Activated gamma-delta T cell treated with anti-CD3 and anti-CD28 coated beads, Interleukin-2, amount 50 U/mL, for 16 hours (primary cell): ENCODE measurements at places on chromosomes 2 and 18.

DNA sequence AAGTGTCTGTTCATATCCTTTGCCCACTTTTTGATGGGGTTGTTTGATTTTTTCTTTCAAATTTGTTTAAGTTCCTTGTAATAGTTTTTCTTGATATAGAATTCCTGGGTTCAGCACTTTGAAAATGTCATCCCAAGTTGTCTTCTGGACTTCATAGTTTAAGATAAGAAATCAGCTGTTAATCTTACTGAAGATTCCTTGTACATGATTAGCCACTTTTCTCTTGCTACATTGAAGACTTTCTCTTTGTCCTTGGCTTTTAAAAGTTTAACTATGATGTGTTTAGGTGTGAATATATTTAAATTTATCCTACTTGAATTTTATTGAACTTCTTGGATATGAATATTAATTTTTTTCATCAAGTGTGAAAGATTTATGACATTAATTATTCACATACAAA, 387.2 kb upstream of the CWC22 start:
- DNase-seq: no peak

- no peak for DNase-seq
These were observed 44.6 kb downstream of the SLC35F5 start for GRCh38 chr2:113711851-113712250.

DNA sequence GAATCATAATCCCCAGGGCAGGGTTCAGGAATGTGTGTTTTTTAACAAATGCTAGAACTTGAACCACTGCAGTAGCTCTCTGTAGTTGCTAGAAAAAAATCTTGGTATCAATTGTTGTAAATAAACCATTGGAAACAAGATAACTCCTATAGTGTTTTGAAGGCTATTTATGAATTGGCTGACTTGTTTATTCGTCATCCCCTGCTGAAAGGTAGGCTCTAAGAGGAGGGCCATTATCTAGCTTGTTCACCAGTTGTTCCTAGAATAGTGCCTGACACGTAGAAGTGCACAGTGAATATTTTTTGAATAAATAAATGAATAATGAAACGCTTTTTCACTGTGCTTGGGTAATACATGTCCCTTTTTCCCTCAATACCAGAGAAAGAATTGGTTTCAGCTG, 211.4 kb downstream of the BABAM2 start:
- DNase-seq: no peak

DNA sequence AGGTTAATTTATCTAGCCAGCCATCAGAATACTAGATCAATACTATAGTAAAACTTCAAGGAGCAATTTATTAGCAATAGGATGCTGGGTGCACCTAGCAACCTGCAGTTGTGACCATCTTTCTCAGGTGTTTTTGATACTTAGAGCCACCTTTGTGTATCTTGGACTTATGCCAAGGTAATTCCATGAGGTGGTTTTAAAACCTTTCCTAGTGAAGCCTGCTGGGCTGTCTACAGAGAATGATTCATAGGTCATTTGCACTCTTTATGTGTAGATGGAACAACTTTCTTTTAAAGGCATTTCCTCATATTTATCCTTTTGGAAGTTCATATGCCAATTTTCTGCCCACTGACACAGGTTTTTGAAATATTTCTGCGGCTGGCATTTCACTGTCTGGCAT, 1030.1 kb upstream of the POU3F3 start:
- DNase-seq: no peak

DNA sequence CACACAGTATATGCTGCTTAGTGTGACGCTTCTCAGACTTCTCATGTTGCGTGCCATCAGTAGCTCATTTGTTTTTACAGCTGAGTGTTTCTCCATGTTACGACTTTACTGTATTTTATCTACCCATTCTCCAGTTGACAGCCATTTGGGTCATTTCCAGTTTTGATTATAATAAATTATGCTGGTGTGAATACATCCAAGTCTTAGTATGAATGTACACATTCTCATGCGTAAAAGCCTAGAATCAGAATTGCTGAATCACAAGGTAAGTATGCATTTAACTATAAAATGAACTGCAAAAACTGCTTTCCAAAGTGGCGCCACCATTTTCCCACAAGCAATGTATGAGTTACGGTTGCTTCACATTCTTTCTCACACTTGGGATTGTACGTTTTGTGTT, 184.2 kb upstream of the SLC35G4 start:
- DNase-seq: no peak

DNA sequence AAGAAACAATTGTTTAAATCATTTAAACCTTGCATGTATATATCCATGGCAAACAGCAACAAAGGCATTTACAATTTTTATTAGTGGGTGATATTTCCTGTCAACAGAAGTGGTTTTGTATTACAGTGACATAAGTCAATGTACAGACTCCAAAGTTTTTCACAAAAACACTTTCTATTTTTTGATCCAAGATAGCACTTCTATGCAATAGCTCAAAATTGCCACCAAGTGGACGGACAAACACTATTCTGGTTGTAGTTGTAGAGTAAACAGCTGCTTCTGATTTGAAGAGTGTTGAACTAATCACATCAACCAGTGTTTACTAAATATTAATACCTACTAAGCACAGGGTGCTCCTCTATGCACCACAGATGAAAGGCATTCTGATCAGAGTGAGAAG, 421.4 kb downstream of the NCKAP5 start:
- DNase-seq: no peak

DNA sequence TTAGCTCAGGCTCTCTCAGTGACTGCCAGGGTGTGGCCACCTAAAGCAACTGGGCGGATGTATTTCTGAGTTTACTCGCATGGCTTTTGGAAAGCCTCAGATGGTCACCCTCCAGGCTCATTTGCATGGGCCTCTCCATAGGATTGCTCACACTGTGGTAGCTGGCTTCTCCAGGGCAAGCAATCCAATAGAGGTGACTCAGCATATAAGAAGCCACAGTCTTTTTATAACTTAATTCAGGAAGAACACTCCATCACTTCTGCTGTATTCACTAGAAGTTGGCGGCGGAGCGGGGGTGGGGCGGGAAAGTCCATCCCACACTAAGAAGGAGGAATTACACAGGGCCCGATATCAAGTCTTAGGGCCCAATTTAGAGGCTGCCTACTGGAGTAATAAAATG, 3.6 kb upstream of the DOK6 start:
- no peak for DNase-seq

DNA sequence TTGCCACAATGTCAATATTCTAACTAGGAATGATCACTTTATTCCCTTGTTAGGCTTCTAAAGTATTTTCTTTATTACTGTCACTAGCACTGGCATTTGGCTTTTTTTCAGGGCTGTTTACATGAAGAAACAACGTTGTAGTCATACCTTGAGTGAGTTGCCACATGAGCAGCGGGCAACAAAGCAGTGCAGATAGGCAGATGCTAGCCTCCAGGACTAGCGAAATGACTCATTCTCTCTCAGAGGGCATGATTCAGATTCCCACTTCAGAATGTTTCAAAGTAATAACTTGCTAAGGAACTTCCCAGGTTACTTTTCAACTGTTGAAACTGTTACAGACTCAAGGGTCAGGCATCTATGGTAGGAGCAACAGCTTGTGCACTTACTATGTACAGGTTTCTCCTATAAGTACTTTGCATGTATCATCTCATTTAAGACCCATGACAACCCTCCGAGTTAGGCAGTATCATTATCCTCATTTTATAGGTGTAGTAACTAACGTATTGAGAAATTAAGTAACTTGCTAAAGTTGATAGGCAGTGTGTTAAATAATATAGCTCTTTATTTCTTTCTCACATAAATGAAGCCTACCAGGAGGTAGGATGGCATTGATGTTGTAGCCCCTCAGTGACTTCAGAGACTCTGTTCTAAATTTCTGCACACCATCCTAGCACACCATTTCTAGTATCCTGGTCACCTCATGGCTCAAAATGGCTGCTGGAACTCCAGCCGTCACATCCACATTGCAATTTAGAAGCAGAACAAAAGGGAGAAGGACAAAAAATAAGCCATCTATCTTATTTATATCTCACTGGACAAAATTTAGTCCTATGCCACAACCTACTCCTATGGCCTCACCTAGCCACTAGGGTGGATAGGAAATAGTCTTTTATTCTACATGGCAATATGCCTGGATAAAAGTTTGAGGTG, 83.3 kb downstream of the ICOS start:
- DNase-seq: no peak

GRCh38 chr2:129191530-129191929, 787.9 kb upstream of the RAB6C start:
- no peak for DNase-seq

GRCh38 chr18:22324191-22325131, 93.3 kb downstream of the CTAGE1 start:
- no peak for DNase-seq

DNA sequence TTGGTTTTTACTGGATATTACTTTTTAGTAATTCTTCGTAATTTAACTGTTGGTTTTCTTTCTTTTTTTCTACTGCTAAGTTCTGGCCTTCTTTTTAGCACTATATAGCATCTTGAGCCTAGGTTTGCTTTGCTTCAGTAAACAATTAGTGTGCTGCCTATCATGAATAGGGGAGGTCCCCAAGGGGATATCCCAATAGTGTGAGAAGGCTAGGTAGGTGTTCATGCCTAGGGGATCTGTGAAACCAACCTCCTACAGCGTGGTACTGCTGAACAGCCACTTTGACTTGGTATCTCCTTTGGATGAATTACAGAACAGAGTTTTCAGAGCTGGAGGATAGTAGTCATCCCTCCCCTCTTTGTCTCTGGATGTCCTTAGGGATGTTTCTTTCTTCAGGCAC, 310.2 kb upstream of the HNMT start:
- DNase-seq: no peak

DNA sequence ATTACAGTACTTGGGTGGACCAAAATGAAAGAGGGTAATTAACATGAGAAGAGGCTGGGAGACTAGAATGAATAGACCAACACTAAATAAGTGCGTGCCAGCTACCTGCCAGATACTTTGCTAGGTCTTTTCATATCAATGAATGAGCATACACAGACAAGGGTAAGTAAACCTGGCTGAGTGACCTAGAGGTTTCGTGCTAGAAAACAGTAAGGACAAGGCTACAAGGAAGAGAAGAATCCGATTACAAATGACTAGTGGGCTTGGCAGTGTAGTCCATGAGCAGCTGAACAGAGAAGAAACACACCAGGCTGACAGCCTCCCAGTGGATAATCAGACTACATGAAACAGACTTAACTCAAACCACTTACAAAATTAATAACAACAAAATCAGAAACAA, 64.6 kb downstream of the THADA start:
- DNase-seq: no peak

DNA sequence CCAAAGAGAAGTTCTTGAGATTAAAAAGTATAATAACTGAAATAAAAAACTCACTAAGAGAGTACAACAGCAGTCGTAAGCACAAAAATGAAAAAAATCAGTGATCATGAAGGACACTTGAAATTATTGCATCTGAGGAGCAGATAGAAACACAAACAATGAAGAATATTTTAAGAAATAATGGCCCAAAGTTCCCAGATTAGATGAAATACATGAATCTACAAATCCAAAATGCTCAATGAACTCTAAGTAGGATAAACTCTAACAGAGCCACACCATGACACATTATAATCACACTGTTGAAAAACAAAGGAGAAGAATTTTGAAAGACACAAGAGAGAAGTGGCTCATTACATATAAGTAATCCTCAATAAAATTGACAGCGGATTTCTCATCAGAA, 31.9 kb upstream of the EMILIN2 start:
- DNase-seq: no peak

DNA sequence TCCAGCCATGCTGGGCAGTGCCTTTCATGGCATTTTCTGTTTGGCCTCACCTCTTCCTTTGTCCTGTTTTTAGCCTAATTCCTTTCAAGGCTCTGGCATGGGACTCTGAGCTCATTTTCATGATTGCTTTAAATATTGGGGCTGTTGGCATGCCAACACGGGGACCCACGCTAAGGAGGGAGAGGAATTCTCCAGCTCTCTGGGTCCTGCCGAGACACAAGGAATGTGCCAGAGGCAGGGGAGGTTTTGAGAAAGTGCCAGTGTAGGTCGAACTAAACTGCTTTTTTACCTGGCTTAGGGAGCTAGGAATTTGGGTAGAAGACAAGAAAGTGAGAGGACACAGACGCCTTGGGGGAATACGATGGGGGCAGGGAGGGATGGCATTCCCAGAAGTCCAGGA, 42.3 kb downstream of the RPL37A start:
- no peak for DNase-seq

DNA sequence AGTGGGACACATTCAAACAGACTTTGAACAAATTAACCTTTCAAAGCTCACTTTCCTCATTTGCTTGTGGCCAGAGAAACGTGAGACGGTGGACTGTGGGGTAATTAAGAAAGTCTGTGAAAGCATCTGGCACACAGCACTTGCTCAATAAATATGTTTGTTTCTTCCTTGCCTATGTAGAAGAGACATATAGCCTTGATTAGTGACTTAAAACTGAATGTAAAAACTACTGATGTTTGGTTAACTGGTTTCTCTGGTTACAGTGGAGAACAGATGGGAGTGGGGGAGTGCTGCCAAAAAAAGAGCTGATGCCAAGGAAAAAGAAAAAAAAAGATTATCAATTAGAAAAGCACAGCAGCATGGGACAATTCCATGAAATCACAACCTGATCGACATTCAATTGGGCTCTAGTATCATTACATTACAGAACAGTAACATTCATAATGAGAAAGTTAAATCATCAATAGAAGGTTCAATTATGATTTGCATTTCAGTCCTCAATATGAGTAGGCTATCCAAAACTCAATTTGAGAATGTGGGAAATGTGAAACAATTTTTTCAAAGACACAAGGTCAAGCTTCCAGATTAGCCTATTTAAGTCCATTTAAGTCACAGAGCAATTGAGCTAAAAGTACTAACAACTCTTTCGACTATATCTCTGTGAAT, 14.7 kb downstream of the CUL3 start:
- DNase-seq: no peak

DNA sequence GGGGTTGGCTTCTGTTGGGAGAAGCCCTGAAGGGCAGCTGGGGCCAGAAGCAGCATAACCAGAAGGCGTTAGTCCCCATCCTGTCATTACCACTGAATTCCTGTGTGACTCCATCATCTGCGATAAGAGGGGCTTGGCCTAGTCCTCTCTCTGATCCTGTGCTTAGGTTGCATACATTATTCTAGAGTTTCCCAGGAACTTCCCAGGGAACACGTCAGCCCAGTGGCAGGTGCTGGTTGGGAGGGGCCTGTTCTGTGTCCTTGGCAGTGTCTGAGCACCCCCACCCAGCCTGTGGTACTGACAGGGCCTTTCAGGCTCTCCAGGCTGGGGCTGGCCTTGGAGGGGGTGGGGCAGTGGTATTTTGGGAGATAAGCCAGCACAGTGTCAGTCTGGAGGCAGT, 4.5 kb upstream of the TOGARAM2 start:
- DNase-seq: no peak

DNA sequence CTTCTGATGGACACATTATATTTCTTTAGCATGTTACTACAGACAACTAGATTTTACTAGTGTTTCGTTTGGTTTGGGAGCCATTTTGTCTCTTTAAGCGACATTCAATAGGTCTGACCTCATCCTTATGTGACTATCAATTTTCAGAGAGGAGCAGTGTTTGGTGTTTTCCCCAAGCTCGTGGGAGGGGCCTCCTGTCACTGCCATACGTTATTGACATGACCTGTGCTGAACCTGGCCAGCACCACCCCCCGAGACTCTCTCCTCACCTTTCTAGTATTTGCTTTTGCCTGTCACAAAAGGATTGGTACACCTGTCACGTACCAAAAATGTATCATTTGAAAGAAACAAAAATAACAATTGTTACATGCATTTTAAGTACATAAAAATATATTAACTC, 69.3 kb downstream of the PSMG2 start:
- no peak for DNase-seq
